ENCODE measurements at places on chromosomes 12 and 14.

DNA sequence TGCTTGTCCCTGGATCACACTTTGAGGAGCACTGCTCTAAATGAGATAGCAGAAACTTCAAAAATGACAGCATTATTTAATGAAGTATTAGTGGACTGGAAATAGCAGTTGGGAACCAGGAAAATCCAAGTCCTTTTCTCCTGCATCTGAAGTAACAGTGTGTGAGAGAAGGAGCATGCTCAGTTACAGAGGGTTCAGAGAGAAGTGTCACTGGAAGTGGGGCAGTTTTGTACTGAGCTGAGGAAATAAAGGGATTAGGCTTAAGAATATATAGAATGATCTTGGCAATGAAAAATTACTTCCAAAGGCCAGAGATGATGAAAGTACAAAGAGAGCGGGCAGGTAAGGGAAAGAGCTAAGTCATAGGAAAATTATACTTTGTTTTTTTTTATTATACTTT, 130.9 kb downstream of the MIPOL1 start:
- DNase-seq = no peak

- no peak for DNase-seq
Observed at GRCh38 chr12:111412007-111412829, 6.5 kb downstream of the SH2B3 start.

DNA sequence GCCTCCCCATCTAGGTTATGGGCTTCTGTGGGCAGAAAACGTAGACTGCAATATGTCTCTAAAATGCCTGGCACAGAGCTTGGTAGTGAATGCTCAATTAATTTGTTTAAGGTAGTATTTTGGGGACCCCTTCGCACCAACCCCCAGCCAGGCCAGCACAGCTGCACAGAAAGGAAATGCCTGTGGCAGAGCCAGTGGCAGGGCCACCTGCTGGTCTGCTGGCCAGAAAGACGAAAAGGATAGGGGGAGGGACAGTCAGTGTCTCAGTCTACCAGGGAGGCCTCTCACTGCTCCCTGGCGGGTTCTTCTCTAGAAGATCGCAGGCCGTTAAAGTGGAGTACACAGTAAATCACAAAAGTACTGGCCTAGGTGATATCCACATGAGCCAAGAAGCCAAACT, 3.5 kb downstream of the RAB15 start:
- DNase-seq = no peak

DNA sequence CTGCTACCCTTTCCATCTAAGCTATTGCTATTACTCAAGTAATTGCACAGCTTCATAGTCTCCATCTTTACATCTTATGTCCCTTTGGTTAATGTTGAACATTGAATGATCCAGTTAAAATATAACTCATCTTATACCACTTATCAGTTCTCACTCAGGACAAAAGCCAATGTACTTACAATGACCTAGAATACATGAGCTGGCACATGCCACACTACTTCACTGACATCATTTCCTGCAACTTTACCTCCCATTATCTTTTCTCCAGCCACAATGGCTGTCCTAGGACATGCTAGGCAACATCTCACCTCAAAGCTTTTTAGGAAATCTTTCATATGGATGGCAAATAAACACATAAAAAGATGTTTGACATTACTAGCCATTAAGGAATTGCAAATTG, 309.2 kb downstream of the FOXG1 start:
- DNase-seq = no peak

- no peak for DNase-seq
Observed at GRCh38 chr14:36657399-36658122, 4.1 kb upstream of the PAX9 start.

- no peak for DNase-seq
Observed at GRCh38 chr12:93946542-93947150, 201.7 kb upstream of the PLXNC1 start.

GRCh38 chr14:56617084-56617483, 37.5 kb downstream of the TMEM260 start:
- no peak for DNase-seq

GRCh38 chr12:110171186-110171538, 47.0 kb downstream of the IFT81 start:
- DNase-seq = no peak

GRCh38 chr14:99199846-99200653, 71.9 kb downstream of the BCL11B start:
- no peak for DNase-seq

DNA sequence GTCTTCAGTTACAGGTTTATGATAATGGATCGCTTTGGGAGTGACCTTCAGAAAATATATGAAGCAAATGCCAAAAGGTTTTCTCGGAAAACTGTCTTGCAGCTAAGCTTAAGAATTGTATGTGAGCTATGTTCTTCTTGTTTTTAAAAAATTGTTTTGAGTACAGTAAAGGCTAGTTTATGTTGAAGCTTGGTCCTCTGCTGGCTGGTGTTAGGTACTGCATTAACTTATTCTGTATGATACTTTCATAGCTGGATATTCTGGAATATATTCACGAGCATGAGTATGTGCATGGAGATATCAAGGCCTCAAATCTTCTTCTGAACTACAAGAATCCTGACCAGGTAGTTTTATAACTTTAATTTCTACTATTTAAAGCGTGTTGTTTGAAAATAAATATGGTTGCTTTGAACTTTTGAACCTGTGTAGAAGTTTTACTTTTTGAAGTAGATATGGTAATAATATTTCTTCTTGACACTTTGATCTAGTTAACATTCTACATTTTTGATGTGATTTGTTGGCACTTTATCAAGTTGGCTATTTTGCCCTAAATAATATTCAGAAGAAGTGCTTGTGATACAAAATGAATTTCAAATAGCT, 55.7 kb downstream of the VRK1 start:
- DNase-seq = peak; percentile 15

GRCh38 chr14:65131301-65131701, 29.0 kb upstream of the MAX start:
- peak; percentile 32 for DNase-seq

DNA sequence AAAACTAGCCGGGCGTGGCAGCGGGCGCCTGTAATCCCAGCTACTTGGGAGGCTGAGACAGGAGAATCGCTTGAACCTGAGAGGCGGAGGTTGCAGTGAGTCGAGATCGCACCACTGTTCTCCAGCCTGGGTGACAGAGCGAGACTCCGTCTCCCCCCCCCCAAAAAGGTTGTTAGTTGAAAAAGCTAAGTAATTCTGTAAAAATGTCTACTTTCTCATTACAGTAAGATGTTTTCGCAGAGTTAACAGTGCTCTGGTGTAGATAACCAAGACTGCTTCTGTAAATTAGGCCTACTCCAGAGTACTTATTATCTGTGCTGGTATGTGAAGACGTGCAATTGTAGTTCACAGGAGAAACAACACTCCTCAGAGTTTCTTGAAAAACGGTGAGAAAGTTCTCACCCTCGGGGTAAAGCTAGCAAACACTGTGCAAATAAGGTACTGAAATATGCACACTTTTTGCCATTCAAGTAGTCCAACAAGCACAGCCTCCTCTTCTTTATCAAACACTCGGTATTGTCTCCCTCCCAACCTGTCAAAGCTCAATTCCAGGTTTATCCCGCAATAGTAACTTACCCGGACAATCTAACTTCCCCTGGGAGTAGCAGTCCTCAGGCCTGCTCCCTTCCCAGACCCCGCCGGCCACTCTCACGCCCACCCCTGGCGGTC, 974 bp downstream of the BTBD7 start:
- no peak for DNase-seq

GRCh38 chr14:72243309-72244293, 311.4 kb downstream of the RGS6 start:
- DNase-seq = no peak

DNA sequence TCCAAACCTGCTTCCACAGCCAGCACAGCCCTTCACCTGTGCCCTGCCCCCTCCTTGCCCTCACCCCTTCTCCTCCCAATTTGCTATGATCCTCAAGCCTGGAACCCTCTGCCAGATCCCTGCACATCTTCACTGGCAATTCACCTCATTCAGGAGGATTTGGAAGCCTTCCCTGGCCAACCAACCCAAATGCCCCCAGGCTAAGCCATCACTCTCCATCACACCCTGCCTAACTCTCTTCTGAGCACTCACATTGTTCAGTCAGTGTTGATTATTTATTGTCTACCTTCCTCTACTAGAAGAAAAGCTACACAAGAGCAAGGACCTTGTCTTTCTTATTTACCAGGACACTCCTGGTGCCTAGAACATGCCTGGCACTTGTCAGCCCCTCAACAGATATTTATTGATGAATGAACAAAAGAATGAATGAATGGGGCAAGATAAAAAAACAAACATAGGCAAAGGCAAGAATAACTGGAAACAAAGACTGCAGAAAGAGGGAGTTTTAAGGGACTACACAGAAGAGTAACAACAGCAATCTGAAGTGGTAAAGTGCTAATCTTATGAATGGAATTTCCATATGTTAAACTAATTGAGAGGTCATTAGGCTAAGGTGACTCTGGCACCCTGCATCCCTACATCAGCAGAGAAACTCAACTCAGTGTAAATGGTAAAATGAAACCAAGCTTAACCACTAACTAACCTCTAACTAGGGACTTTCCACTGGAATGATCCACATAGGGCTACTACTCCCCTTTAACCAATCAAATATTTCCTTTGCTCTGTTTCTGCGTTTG, 33.4 kb downstream of the TMTC1 start:
- DNase-seq = no peak

DNA sequence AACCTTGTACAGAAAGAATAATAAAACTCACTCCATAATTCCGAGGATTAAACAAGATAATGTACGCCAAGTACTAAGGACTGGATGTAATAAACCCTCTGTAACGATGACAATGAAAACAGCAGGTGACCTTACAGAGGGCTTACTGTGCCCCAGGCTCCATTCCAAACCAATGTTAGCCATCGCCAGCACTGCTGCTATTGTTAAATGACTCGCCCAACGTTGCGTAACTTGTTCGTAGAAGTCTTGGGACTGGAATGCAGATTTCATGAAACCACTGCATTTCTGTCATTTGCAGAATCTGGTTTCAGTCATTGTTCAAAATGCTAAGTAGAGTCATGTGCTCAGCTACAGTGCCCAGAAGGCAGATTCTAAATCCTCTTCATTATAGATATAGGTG, 728 bp upstream of the STON2 start:
- peak; percentile 91 for DNase-seq

GRCh38 chr12:25322351-25322750, 71.6 kb upstream of the KRAS start:
- no peak for DNase-seq

DNA sequence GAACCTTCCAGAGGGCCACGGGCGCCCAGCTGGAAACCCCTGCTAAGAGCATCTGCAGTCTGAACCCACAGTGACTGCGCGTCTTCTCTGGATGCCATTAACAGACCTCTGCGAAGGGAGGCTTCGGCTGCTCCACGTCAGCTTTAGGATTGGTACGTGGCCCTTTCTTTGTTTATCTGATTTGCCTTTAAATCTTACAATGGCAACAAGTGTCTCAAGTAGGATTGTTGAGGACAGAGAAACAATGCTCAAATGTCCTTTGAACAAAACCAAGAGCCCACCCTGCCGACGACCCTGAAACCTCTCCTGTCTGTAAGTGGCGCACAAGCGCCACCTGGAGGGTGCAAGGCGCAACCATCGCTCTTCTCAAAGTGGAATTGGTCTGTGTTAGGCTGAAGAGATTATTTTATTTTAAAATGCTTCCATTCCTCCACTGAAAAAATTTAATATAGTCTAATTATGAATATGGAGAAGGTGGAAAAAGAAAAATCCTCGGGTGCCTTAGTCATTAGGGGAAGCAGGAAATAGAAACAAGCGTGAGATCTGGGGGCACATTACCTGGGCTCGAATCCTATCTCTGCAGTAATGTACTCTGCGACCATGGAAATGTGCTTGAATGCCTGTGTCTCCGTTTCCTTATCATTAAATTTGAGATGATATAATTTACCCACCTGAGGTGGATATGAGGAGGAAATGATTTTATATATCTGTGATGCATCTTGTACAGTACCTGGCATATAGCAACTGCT, 82.6 kb upstream of the PTPRB start:
- DNase-seq = peak; percentile 8

DNA sequence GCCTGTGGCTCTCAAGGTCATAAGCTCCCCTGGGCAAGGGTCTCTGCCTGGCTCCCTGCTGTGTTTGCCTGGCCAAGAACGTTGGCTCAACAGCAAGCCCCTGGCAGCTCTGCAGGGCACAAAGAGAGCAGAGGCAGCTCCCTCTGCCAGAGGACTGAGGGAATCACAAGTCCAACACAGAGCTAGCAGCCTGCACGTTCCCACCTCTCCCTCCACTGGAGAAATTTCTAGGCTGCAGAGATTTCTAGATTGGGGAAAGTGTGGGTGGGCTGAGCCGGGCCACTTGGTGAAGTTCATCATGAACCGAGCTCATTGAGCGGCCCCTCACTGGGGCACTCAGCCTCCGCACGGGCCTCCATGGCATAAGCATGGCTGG, 19.8 kb downstream of the ZFYVE21 start:
- DNase-seq = no peak

- no peak for DNase-seq
Observed at GRCh38 chr12:117489671-117490070, 128.2 kb upstream of the NOS1 start.

- no peak for DNase-seq
Observed at GRCh38 chr12:21172079-21172478, 41.1 kb downstream of the SLCO1B1 start.

DNA sequence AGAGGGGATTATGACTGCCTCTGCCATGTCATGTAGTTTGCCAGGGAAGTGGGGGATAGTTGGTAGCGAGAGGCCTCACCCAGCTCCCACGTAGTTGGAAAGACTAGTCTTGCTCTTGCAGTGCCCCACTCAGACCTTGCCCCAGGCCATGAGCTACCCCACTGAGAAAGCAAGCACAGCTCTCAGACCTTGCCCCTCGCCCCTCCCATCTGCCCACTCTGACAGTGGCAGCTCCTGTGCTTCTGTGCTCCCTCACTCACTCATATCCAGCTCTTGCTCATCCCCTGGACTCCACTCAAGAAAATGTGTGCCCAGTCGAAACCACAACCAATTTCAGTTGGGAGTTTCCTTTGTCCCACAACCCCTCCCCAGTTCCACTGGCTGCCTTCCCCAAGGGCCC, 55.5 kb upstream of the BDKRB2 start:
- DNase-seq = no peak

Measured in non-pigmented ciliary epithelial cell (primary cell).